ENCODE measurements at places on chromosomes 5 and 9. TPM values are rescaled to one million over a fixed set of nuclear protein-coding genes. Genes with fewer than 3 reads are reported as not detected.

The RLN2 gene
- total RNA-seq, result 0.47 TPM

The GEMIN5 gene
- total RNA-seq, result 2.7 TPM

The ANXA6 gene
- 108 TPM for total RNA-seq

The FRMD3 gene
- total RNA-seq, result 1.0 TPM

The PPIP5K2 gene
- 40.4 TPM for total RNA-seq

The PGM5 gene
- total RNA-seq, result not detected

The CD274 gene
- 5.3 TPM for total RNA-seq

The SELENOP gene
- 0.36 TPM for total RNA-seq

GRCh38 chr5:156543348-156544145 lies 216.6 kb downstream of the SGCD start:
- no peak overlapping the region for H3K4me3 ChIP-seq
- DNase-seq, result no peak
- no peak overlapping the region for H3K27ac ChIP-seq
- no peaks in the 10 kb centered on the region for H3K4me1 ChIP-seq
- no peaks in the 10 kb centered on the region for H3K36me3 ChIP-seq

GRCh38 chr9:27248702-27249101 lies 48.2 kb downstream of the EQTN start:
- no peaks in the 10 kb centered on the region for H3K4me1 ChIP-seq
- H3K4me3 ChIP-seq, result no peak overlapping the region
- no peaks in the 10 kb centered on the region for H3K27me3 ChIP-seq

GRCh38 chr5:119651486-119651885 lies 22.1 kb downstream of the FAM170A start:
- no peaks in the 10 kb centered on the region for H3K4me1 ChIP-seq
- no peaks in the 10 kb centered on the region for H3K36me3 ChIP-seq
- DNase-seq, result no peak
- H3K27me3 ChIP-seq, result no peaks in the 10 kb centered on the region
- no peak overlapping the region for H3K27ac ChIP-seq

DNA sequence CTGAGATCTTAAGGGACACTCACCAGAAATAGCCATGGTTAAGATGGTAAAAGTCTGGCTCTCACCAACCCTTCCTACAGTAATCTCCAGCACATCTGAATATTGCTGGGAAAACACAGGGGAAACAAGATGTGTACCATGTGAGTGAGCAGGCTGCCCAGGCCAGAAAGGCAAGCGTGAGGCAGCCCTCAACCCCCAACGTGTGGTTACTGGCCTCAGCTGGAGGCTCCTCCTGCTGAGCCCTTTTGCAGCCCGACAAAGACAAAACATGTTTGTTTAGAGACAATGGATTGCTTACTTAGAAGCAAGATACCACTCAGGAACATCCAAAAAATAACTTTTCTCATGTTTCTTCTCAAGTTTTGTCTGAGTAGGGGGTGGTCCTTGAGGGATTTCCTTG lies 16.6 kb downstream of the ZFP62 start:
- H3K36me3 ChIP-seq, result peaks cover 8% of the 10 kb centered on the region
- H3K4me1 ChIP-seq, result no peaks in the 10 kb centered on the region
- H3K27ac ChIP-seq, result no peak overlapping the region
- H3K27me3 ChIP-seq, result no peaks in the 10 kb centered on the region

- DNase-seq, result no peak
- H3K4me3 ChIP-seq, result no peak overlapping the region
- no peak overlapping the region for H3K27ac ChIP-seq
- H3K27me3 ChIP-seq, result no peaks in the 10 kb centered on the region
- H3K4me1 ChIP-seq, result no peaks in the 10 kb centered on the region
- no peaks in the 10 kb centered on the region for H3K36me3 ChIP-seq
These were observed 90.5 kb downstream of the MARCHF3 start for GRCh38 chr5:126939887-126940286.

DNA sequence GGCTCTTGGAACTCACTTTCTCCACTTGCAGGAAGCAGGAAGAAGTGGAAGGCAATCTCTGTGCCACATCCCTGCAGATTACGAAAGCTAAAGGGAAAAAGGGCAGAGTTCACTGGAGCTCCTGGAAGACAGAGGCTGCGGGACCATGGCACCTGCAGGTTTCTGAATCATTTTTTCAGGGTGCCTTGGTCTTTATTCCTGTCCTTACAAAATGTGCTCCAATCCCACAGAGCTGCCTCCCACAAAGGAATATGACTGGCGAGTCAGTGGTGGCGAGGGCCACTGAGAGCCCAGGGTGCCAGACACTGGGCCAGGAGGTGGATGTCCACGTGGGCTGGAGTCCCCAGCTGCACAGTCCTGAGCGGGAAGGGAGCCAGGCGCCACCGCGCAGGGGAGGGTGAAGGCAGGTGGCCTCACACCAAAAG lies 183.0 kb downstream of the FANCC start:
- DNase-seq, result no peak
- peaks cover 2% of the 10 kb centered on the region for H3K4me1 ChIP-seq
- no peaks in the 10 kb centered on the region for H3K27me3 ChIP-seq
- no peak overlapping the region for H3K27ac ChIP-seq
- no peak overlapping the region for H3K4me3 ChIP-seq
- H3K36me3 ChIP-seq, result no peaks in the 10 kb centered on the region

DNA sequence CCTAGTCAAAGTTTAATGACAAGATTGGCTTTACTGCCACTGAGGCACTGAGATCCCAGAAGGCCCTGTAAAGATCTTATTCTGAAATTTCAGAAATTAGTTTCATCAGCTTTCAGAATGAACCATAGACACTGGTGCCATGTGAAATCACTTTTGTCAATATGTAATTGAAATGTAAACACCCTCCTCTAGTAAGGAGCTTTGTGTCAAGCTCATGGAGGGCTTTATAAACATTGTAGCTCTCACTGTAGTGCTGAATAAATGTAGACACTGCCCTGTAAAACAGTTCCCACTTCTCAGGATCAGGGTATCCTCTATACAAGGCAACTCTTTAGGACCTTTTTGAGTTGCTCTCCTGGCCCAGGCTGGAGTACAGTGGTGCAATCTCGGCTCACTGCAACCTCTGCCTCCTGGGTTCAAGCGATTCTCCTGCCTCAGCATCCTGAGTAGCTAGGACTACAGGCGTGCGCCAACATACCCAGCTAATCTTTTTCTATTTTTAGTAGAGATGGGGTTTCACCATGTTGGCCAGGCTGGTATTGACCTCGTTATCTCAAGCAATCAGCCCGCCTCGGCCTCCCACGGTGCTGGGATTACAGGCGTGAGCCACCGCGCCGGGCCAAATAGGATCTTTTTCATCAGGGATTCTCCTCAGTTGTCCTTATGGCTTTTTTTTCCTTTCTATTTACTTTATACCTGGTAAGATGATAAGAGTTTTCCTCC lies 1823.9 kb upstream of the CDH9 start:
- no peaks in the 10 kb centered on the region for H3K36me3 ChIP-seq
- no peaks in the 10 kb centered on the region for H3K27me3 ChIP-seq
- no peak for DNase-seq
- no peak overlapping the region for H3K27ac ChIP-seq

GRCh38 chr5:115363879-115364278 lies 67.4 kb upstream of the CCDC112 start:
- H3K27ac ChIP-seq, result no peak overlapping the region
- H3K27me3 ChIP-seq, result no peaks in the 10 kb centered on the region
- DNase-seq, result no peak
- no peaks in the 10 kb centered on the region for H3K36me3 ChIP-seq

GRCh38 chr9:129387822-129388221 lies 209.8 kb upstream of the IER5L start:
- no peak overlapping the region for H3K27ac ChIP-seq
- DNase-seq, result no peak
- H3K4me1 ChIP-seq, result peaks cover 15% of the 10 kb centered on the region
- H3K4me3 ChIP-seq, result no peak overlapping the region
- H3K36me3 ChIP-seq, result no peaks in the 10 kb centered on the region

DNA sequence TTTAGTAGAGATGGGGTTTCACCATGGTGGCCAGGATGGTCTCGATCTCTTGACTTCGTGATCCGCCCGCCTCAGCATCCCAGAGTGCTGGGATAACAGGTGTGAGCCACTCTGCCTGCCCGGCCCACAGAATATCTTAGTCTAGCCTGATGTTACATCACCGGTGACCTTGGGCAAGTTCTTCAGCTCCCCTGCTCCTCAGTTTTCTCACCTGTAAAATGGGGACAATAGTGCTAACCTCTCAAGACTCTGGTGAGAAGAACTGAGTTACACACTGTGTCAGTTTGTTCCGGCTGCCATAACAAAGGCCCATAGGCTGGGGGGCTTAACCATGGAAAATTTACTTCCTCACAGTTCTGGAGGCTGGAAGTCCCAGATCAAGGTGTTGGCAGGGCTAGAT lies 12.5 kb upstream of the HABP4 start:
- no peak overlapping the region for H3K27ac ChIP-seq
- H3K36me3 ChIP-seq, result no peaks in the 10 kb centered on the region
- H3K4me3 ChIP-seq, result no peak overlapping the region
- no peaks in the 10 kb centered on the region for H3K27me3 ChIP-seq
- no peaks in the 10 kb centered on the region for H3K4me1 ChIP-seq

- no peak for DNase-seq
- no peak overlapping the region for H3K27ac ChIP-seq
- no peaks in the 10 kb centered on the region for H3K36me3 ChIP-seq
- H3K4me3 ChIP-seq, result no peak overlapping the region
- H3K4me1 ChIP-seq, result peaks cover 40% of the 10 kb centered on the region
- H3K27me3 ChIP-seq, result no peaks in the 10 kb centered on the region
These were observed 66.8 kb upstream of the IL7R start for GRCh38 chr5:35789732-35790456.

DNA sequence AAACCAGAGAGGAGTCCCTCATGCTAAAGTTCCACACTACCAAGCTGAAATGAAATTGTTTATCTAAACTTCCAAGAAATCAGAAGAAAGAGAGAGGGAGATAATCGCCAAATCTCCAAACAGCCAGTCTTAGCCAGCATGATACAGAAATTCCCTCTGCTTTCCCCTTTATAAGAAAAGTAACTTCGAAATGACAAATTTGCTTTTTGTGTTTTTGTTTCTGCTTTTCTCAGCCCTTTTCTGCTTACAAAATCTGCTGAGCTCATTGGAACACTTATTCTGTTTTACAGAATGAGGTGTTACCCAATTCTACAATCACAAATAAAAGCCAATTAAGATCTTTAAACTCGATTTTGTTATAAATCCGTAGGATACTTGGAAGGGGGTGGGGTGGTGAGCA lies 72.9 kb downstream of the SFXN1 start:
- no peaks in the 10 kb centered on the region for H3K4me1 ChIP-seq
- no peaks in the 10 kb centered on the region for H3K36me3 ChIP-seq
- H3K4me3 ChIP-seq, result no peak overlapping the region
- H3K27me3 ChIP-seq, result no peaks in the 10 kb centered on the region
- H3K27ac ChIP-seq, result no peak overlapping the region

- no peaks in the 10 kb centered on the region for H3K36me3 ChIP-seq
- no peak overlapping the region for H3K4me3 ChIP-seq
- peaks cover 28% of the 10 kb centered on the region for H3K27me3 ChIP-seq
- H3K27ac ChIP-seq, result no peak overlapping the region
- H3K4me1 ChIP-seq, result no peaks in the 10 kb centered on the region
- DNase-seq, result no peak
These were observed 2.4 kb downstream of the RASEF start for GRCh38 chr9:83060556-83060955.

GRCh38 chr5:126341906-126342630 lies 81.1 kb upstream of the GRAMD2B start:
- DNase-seq, result no peak
- H3K27me3 ChIP-seq, result peaks cover 36% of the 10 kb centered on the region
- H3K27ac ChIP-seq, result no peak overlapping the region
- H3K36me3 ChIP-seq, result no peaks in the 10 kb centered on the region

- no peaks in the 10 kb centered on the region for H3K27me3 ChIP-seq
- H3K36me3 ChIP-seq, result no peaks in the 10 kb centered on the region
- H3K4me1 ChIP-seq, result no peaks in the 10 kb centered on the region
- no peak overlapping the region for H3K27ac ChIP-seq
These were observed 493.0 kb upstream of the WWC1 start for GRCh38 chr5:167798448-167798847.

All from CD4-positive, alpha-beta T cell (primary cell).